ENCODE measurements at places on chromosomes 3 and 15.

- DNase-seq, result no peak
These were observed 50.4 kb upstream of the FILIP1L start for GRCh38 chr3:100164743-100165142.

- no peak for DNase-seq
These were observed 43.8 kb downstream of the RAB6B start for GRCh38 chr3:133851931-133852330.

GRCh38 chr15:46275701-46276100, 640.9 kb downstream of the SQOR start:
- DNase-seq, result no peak

- DNase-seq, result no peak
These were observed 68.6 kb upstream of the TPRG1 start for GRCh38 chr3:189103208-189103607.

DNA sequence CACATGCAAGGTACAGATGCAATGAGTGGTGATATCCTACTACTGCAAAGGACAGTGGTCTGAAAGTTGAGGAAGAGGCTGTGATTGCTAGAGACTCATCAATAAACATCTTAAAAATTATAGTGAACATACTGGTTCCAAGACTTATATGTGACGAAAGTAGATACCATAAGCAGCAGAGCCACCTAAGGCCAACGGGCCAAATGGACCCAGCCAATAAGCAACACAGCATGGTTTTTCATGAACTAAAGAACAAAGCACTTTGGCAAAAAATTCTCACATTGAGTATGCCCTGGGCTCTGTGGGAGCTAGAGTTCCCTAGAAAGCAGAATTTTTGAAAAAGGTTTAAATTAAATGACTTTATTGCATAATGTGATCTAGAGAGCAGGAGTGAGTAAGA, 272.1 kb downstream of the SI start:
- DNase-seq, result no peak

DNA sequence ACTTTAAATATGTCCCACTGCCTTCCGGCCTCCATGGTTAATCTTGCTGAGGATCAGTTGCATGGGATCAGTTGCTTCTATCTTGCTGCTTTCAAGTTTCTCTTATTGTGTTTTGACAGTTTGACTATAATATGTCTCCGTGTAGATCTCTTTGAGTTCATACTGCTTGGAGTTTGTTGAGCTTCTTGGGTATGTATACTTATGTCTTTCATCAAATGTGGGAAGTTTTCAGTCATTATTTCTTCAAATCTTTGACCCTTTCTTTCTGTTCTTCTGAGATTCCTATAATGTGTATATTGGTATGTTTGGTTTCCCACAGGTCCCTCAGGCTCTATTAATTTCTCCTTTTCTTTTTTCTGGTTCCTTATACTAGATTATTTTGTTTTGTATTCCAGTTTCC, 30.8 kb downstream of the PCCB start:
- DNase-seq, result no peak
